Spinal cord (tissue), 10 donors: ENCODE measurements at places on chromosomes 3 and 15. TPM values are rescaled to one million over a fixed set of nuclear protein-coding genes. Genes with fewer than 3 reads are reported as not detected.

DNA sequence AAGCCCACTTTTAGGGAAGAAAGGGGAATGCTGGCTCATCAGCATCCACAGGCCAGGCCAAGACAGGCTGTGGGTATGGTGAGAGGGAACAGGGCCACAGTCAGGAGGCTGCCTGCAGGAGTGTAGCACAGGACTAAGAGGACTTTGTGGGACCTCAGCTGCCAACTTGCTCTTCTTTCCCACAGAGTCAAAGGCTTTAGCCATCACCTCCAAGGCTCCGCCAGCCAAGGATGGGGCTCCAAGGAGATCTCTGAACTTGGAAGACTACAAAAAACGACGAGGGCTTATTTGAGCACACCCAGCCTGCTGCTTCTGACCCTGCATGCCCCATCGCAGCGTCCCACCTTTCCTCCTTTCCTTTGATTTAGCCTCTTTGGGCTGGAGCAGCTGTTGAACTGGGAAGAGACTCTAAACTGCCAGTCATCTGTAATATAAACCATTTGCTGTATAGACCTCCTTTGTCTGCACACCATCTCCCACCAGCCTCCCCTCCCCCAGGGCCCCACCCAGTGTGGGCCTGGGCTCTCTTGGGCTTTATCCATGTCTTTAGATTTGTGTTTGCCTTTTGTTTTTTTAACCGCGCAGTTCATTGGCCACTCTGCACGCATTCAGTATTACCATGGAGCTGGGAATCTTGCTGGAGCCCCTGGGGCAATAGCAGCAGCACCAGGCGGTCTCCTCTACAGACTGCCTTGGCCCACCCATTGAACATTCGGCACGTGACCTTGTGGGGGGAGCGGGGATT is 13.1 kb upstream of the ITPKA start:
- no peak overlapping the region for H3K4me3 ChIP-seq
- H3K27me3 ChIP-seq: no peaks in the 10 kb centered on the region
- no peak for DNase-seq
- H3K27ac ChIP-seq: no peak overlapping the region
- H3K36me3 ChIP-seq: peaks cover 70% of the 10 kb centered on the region

Gene GPR160
- total RNA-seq: 7.2 TPM

Gene SERINC4
- total RNA-seq: 0.72 TPM

Gene ILDR1
- total RNA-seq: not detected

Gene FILIP1L
- 18.7 TPM for total RNA-seq

GRCh38 chr15:57273402-57273801 is 102.9 kb upstream of the CGNL1 start:
- H3K36me3 ChIP-seq: peaks cover 13% of the 10 kb centered on the region
- no peak overlapping the region for H3K4me3 ChIP-seq
- H3K4me1 ChIP-seq: peaks cover 2% of the 10 kb centered on the region
- H3K27ac ChIP-seq: no peak overlapping the region

Gene SERPINI2
- total RNA-seq: 6.3 TPM

DNA sequence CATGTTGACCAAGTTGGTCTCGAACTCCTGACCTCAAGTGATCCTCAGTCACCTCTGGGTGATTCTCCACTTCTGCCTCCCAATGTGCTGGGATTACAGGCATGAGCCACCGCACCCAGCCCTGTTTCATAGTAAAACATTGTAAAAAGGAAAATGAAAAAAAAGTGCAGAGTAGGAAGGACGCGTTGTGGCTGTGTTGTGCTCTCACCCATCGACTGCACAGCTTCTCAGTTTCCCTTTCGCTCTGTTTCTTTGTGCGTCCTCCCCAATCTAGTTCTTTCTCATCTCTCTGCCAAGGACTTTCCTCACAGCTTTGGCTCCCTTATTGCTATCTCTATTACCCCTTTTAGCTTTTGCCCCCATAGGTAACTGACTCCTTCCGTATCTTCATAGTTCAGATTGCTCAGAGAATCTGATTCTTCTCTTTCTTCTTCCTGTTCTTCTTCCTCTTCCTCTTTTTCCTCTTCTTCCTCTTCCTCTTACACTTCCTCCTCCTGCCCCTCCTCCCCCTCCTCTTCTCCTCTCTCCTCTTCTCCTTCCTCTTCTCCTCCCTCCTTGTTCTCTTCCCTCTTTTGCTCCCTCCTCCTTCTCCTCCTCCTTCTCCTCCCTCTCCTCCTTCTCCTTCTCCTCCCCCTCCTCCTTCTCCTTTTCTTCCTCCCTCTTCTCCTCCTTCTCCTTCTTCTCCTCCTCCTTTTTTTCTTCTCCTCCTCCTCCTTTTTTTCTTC is 81.1 kb upstream of the VGLL4 start:
- DNase-seq: no peak
- no peaks in the 10 kb centered on the region for H3K36me3 ChIP-seq
- H3K27me3 ChIP-seq: no peaks in the 10 kb centered on the region
- peaks cover 8% of the 10 kb centered on the region for H3K4me1 ChIP-seq
- H3K4me3 ChIP-seq: no peak overlapping the region

GRCh38 chr15:77980098-77980497 is 97.4 kb downstream of the TBC1D2B start:
- peaks cover 12% of the 10 kb centered on the region for H3K4me1 ChIP-seq
- no peaks in the 10 kb centered on the region for H3K36me3 ChIP-seq
- no peaks in the 10 kb centered on the region for H3K27me3 ChIP-seq
- H3K4me3 ChIP-seq: no peak overlapping the region

DNA sequence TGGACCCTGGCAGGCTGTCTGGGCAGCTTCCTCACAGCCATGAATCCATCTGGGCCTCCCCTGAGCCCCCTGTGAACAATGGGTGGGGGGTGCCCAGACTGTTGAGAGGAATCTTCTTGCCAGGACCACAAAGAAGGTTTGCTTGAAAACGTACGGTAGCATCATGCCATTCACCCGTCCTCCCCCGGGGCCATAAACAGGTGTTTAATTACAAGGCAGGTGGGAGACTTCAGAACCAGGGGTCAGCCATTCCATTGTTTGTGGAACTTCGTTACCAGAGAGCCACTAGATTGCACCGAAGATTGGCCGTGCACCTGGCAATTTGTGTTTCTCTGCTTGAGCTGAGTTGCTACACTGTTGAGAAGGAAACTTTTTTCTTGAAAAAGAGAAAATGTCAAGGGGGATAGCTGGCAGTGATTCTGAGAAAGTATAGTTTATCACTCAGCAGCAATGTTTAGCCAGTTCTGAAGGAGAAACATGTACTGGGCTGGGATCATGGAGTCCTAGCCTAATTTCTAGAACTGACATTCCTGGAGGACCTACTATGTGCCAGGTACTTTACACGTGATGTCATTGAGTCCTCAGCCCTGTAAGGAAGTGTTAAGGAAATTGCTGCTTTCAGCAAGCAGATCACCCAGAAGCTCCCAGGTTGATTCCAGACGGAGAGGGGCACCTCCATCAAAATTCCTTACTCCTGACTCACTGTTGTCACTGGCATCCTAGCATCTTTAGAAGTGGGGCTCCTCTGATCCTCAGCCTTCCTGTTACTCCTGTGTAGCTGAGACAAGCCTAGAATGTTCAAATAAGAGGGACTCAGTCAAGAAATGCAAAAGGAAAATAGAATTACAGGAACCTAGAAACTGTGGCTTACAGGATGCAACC is 103.8 kb upstream of the UBE2E1 start:
- H3K4me3 ChIP-seq: no peak overlapping the region
- no peak overlapping the region for H3K27ac ChIP-seq
- no peaks in the 10 kb centered on the region for H3K27me3 ChIP-seq
- DNase-seq: no peak
- no peaks in the 10 kb centered on the region for H3K36me3 ChIP-seq

GRCh38 chr3:58352626-58353025 is 19.9 kb downstream of the PXK start:
- peaks cover 3% of the 10 kb centered on the region for H3K36me3 ChIP-seq
- no peak for DNase-seq
- peaks cover 12% of the 10 kb centered on the region for H3K4me1 ChIP-seq
- H3K4me3 ChIP-seq: no peak overlapping the region
